ENCODE measurements at places on chromosomes 7 and 10. TPM values are rescaled to one million over a fixed set of nuclear protein-coding genes. Genes with fewer than 3 reads are reported as not detected.

DNA sequence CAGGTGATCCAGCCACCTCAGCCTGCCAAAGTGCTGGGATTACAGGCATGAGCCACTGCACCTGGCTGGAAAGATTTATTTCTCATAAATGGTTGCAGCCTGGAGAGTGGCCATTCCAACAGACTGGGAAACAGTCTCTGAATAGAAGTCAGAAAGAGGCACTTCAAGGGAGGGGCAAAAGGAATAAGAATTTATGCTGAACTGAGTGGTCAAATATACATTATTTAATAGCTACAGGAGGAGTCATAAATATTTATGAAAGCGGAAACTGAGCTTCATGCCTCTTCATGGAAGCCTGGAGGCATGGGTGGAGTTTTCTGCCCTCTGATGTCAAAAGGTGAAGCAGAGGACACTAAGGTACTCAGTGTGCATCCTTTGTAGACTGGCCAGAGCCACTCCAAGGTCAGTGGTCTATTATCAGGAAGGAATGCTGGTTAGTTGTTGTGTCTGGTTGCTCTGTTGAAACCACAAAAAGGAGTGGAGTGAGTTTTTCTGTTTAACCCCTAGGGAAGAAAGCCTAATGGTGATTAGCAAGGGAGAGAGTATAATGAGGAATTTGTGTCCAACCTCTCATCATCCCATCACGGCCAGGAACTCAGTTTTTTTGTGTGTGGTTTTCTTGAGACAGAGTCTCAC is 9.3 kb upstream of the NRBF2 start:
- no peak overlapping the region for H3K4me3 ChIP-seq
- no peak overlapping the region for H3K27ac ChIP-seq
- H3K4me1 ChIP-seq, result no peaks in the 10 kb centered on the region
- no peak for DNase-seq
- H3K36me3 ChIP-seq, result no peaks in the 10 kb centered on the region

DNA sequence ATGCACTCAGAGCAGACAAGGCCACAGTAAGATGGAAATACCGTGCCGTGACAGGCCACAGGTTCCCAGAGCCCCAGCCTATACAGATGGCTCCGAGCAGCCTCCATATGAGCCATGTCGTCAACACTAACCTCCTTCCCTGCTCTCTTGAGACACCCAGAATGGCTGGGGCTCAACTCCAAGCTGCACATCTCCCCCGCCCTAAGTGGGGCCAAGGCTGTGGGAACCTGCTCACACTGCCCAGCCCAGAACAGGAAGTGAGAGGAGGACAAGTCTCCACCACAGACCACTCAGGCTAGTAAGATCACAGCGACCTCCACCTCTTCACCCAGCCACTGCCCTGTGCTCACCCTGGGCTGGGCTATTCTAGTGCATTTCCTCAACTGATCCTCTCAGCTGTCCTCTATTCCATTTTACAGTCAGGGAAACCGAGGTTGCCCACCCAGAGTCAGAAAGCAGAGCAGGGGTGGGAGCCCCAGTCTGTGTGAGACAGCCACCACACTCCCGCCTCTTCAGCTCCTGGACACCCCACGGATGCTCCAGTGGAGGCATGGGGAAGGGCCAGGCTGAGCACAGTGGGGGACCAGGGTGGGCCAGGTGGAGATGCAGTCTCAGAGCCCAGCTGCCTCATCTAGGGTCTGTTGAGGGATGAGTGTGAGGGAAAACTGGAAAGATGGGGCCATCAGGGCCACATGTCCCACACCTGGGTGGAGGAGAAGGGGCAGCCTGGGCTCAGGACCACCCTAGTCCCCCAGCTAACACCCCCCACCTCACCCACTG is 11.6 kb downstream of the GRID1 start:
- H3K27ac ChIP-seq, result peak overlapping the region; percentile 18
- H3K4me1 ChIP-seq, result peaks cover 26% of the 10 kb centered on the region
- no peak overlapping the region for H3K4me3 ChIP-seq
- no peaks in the 10 kb centered on the region for H3K36me3 ChIP-seq
- no peaks in the 10 kb centered on the region for H3K27me3 ChIP-seq

DNA sequence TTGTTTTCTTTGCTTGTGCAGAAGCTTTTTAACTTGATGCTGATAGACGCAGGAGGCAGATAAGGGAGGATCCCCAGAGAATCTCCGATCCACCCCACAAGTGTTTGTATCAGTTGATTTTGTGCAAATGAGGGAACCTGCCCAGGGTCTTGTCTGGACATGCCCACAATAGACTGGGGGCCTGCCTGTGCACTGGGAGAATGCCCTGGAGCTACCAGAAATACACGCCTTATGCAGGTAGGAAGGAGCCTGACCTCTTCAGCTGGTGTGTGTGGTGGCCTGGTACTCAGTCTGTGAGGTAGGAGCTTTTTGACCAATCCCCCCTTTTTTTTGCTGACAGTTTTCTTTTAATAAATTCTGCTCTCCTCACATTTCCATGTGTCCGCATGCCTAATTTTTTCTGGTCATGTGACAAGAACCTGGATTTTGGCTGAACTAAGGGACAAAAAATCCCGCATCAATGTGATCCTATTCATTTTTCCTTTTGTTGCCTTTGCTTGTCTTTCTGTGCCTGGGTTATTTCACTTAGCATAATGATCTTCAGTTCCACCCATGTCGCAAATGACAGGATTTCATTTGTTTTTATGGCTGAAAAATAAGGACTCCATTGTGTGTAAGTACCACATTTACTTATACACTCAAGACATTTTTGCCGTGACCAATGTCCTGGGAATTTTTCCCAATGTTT is 430.6 kb upstream of the NRG3 start:
- H3K4me1 ChIP-seq, result no peaks in the 10 kb centered on the region
- no peaks in the 10 kb centered on the region for H3K27me3 ChIP-seq
- H3K36me3 ChIP-seq, result no peaks in the 10 kb centered on the region
- no peak overlapping the region for H3K27ac ChIP-seq
- no peak for DNase-seq

GRCh38 chr10:78815702-78816334 is 252.9 kb upstream of the ZMIZ1 start:
- no peak overlapping the region for H3K27ac ChIP-seq
- no peak for DNase-seq
- H3K27me3 ChIP-seq, result no peaks in the 10 kb centered on the region
- H3K4me1 ChIP-seq, result peaks cover 25% of the 10 kb centered on the region

DNA sequence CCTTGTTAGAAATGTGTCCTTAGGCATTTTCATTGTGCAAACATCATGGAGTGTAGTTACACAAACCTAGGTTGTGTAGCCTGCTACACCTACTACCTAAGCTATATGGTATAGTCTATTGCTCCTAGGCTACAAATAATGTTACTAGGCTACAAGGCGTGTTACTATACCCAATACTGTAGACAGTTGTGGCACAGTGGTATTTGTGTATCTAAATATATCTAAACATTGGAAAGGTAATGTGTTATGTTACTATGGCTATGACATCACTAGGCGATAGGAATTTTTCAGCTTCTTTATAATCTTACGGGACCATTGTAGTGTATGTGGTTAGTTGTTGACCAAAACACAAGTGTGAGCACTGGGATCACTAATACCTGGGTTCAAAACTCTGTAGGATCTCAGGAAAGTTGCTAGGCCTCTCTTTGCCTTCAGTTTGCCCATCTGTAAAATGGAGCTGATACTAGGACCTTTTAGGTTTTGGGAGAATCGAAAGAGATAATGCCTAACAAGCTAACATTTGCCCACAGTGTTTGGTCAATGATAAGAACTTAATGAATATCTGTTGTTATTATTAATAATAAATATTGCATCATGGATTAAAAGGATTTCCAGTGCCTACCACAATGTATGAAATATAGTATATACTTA is 2.7 kb downstream of the BICC1 start:
- no peak for DNase-seq
- H3K36me3 ChIP-seq, result no peaks in the 10 kb centered on the region
- peak overlapping the region; percentile 64 for H3K4me3 ChIP-seq
- peaks cover 14% of the 10 kb centered on the region for H3K4me1 ChIP-seq

DNA sequence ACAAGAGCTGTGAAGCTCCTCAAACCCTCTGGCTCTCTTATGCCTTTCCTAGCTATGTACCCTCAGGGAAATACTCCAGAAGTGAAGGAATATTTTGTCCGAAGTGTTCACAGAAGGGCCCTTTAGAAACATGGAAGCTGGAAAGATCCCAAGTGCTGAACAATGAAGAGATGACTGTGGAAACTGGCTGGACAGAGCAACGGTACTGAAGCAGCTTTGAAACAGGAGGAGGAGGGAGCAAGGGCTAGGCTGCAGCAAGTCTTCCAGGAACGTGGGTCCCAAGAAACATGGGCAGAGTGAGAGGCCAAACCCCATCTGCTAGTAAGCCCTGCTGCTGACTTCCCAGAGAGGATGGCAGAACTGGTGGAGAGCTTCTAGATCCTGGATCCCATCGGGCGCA is 3.0 kb upstream of the PSAP start:
- peaks cover 23% of the 10 kb centered on the region for H3K4me1 ChIP-seq
- H3K36me3 ChIP-seq, result no peaks in the 10 kb centered on the region
- no peak overlapping the region for H3K4me3 ChIP-seq
- no peak overlapping the region for H3K27ac ChIP-seq

DNA sequence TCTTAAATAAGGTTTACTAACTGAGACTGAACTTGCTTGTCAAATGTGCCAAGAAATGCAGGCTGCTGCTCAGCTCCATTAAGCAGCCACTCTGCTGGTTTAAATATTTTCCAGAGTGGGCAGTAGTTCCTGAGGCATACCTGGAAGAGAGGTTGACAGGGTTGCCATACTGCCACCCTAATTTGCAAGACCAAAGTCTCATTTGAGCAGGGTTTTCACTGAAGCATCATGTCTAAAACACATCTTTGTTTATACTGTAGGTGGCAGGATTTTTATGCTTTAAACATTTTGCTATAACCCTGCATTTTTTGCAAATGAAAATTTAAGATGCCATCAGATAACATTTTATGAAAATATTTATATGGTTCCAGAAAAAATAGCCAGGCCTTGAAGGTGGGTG is 618.0 kb upstream of the LRRTM3 start:
- DNase-seq, result no peak
- H3K4me3 ChIP-seq, result no peak overlapping the region
- no peak overlapping the region for H3K27ac ChIP-seq
- H3K27me3 ChIP-seq, result no peaks in the 10 kb centered on the region

DNA sequence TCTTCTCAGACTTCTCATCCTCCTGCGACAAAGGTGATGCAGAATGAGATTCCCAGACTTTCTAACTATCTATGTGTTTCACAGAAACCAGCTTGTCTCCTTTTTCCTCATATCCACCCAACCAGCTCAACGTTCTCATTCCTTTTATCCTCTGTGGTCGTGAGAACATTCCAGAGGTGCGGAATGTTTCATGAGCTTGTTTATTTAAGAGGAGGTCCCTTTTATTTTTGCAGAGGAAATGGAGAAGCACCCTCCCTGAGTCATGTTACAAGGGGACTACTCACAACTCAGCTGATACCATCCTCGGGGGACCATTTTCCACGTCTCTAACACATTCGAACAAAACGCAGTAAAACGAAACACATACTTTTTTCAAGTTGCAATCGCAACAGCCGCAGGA is 93.2 kb downstream of the ZRANB1 start:
- H3K36me3 ChIP-seq, result peaks cover 7% of the 10 kb centered on the region
- no peaks in the 10 kb centered on the region for H3K27me3 ChIP-seq
- no peak overlapping the region for H3K27ac ChIP-seq
- H3K4me1 ChIP-seq, result peaks cover 55% of the 10 kb centered on the region
- DNase-seq, result no peak

Gene FAM3C
- 35.3 TPM for total RNA-seq

- H3K27me3 ChIP-seq, result no peaks in the 10 kb centered on the region
- no peak overlapping the region for H3K4me3 ChIP-seq
- no peak overlapping the region for H3K27ac ChIP-seq
- peaks cover 67% of the 10 kb centered on the region for H3K4me1 ChIP-seq
- H3K36me3 ChIP-seq, result no peaks in the 10 kb centered on the region
- DNase-seq, result no peak
These were observed 105.4 kb downstream of the TCF7L2 start for GRCh38 chr10:113055458-113055857.

Gene TUBB8
- total RNA-seq, result 0.38 TPM

DNA sequence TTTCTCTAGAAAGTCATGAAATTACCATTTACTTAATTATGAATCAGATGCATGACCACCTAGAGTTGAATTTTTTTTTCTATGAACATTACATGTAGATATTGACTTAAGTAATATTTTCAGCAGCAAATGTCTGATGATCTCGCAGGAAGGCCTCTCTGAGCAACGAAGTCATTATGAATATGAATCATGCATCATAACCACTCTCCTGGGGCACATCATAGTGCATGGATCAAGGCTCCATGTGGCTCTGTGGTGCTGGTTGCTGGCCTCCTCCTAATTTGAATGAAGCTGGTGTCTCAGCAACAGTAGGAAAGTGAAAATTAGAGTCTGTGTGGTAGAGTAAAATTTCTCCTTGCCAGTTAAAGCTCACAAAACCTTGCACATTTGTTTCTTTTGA is 121.4 kb upstream of the INHBA start:
- no peak overlapping the region for H3K4me3 ChIP-seq
- H3K4me1 ChIP-seq, result no peaks in the 10 kb centered on the region
- no peak overlapping the region for H3K27ac ChIP-seq
- no peaks in the 10 kb centered on the region for H3K36me3 ChIP-seq
- no peaks in the 10 kb centered on the region for H3K27me3 ChIP-seq
- no peak for DNase-seq

Gene SLC13A1
- not detected for total RNA-seq

DNA sequence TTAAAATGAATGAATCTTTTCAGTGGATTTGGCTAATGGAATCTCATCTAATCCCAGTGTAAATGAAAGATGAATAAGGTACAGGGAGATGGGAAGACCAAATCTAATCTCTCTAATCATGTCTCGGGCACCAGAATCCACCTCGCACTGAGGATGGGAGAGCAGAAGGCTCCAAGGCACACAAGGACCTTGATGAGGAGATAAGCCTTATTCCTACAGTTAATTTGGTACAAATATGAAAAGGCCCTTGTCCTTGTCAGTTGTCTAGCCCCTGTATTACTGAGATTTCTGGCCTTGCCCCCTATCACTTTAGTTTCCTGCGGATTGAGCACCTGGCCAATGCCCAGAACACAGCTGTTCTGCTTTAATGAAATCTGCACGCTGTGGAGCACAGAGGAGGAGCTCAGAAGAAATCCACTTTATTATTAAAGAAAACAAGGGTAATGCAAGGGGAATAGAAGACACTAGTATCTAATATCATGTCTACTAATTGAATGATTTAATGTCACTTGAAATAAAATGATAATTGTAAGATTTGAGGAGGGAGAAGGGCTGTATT is 321.4 kb upstream of the HGF start:
- no peaks in the 10 kb centered on the region for H3K4me1 ChIP-seq
- H3K36me3 ChIP-seq, result no peaks in the 10 kb centered on the region
- no peak overlapping the region for H3K4me3 ChIP-seq
- H3K27ac ChIP-seq, result no peak overlapping the region

Data from lower lobe of right lung (tissue), 2 donors.